ENCODE measurements at places on chromosomes 5 and 9.

DNA sequence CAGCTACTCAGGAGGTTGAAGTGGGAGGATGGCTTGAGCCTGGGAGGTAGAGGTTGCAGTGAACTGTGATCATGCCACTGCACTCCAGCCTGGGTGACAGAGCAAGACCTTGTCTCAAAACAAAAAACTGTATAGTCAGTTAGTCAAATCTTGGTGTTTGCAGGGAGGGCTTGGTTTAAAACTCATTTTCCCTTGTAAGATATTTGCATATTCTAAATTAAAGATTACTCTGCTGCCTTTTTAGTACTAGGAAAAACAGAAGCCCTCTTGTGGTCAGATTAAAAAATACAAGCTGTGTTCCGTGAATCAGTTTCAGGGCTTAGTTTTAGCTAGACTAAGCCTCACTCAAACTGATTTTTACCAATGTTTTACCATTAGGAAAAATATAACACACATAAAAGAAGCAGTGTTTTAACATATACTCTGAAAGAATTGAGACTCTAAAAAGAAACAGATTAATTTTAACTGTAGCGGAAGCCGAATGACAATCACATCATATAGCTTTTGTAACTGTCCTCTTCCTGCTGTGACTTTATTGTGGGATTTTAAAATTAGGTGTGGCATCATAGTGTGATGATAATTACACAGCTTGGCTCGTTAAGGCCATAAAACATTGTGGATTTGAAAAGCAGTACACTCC, 84.9 kb upstream of the BASP1 start:
- no peak for DNase-seq

GRCh38 chr9:136664000-136664915, 1.5 kb downstream of the EGFL7 start:
- no peak for DNase-seq

GRCh38 chr5:73899916-73900315, 273.9 kb downstream of the ARHGEF28 start:
- DNase-seq: no peak

GRCh38 chr5:16740811-16741392, 124.1 kb upstream of the RETREG1 start:
- no peak for DNase-seq

GRCh38 chr5:146018514-146019375, 82.4 kb downstream of the SH3RF2 start:
- DNase-seq: no peak

DNA sequence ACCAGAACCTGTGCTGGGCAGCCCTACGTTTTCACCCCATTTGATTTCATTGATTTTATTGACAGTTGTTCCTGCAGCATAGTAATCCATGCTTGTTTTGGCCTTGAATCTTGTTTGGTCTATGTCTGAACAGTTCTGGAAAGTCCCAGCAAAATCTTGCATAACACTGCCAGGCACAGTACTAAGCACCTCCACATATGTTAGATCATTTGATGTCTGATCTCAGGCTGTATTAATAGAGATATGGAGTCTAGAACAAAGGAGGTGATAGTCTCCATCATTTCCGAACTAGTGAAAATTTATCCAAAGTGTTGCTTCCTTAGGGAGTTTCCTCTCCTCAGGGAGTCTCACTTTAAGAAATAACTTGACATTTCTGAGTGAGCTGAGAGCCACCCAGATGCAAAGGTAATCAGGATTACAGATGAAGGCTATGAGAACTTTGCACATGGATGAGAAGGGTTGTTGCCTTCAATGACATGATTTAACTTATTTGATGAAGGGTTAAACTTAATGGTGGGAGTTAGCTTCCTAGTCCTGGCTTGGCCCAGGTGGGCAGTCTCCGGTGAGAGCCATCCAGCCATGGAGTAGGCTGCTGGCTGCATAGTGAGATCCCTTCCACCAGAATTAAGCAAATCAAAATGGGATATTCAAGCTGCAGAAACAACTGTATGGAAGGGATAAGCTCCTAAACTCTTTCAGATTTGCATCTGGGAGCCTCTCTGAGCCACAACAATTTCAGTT, 173.8 kb upstream of the MVB12B start:
- DNase-seq: no peak

DNA sequence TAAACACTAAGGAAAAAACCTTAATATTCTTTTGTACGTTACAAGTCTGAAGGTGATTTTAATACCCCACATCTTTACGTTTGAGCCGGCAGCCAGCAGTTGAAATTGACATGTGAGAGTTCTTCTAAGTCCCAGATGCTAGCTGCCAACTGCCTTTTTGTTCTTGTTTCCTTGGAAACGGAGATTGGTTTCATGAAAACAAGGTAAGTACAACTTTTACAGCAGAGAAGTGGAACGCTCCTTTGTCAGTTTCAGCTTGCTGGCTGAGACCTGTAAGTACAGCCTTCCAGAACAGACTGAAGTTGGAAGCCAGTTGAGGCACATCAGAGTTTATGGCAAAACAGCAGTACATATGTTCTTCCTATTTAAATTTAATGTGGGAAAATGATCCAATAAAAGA, 1018.4 kb upstream of the ARRDC3 start:
- peak; percentile 37 for DNase-seq

DNA sequence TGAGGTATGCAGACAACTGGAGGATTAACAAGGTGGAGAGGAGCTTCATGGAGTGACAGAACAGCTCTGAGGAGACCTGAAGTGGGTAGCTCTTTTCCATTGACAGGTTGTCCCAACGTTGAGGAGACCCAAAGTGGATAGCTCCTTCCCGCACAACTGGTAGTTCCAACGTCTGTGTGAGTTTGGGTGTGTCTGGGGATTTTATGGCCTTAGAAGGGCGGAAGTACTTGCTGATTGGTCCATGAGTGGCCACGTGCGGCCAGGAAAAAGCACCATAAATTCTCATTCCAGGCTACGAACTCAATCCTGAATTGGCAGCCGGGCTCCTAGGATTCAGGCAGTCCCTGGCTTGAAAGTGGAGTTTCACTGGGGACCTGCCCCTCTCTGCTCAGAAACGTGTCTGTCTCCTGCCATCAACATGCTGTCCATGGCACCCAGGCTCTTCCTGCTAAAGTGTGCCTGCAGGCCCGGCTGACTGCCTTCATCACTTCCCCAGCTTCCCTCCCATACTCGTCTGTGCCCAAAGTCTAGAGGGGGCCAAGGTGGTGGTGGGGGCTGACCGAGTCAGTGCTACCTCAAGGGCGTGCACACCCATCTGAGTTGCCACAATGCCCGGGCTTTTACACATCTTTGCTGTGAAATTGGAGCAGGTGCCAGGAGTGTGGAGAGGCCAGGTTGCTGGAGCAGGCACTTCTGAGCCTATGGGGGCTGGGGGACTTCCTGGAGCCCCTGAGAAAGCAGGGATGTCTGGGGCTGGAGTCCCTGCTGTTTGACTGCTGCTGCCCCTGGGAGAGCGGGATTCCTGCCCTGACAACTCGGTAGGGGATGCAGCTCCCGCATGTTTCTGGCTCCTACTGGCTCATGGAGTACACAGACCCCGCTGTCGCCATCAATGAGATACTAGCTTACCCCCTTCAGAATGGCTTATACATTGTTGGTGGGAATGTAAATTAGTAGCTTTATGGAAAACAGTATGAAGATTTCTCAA, 2034.6 kb upstream of the ACO1 start:
- DNase-seq: no peak

GRCh38 chr9:69874301-69875060, 53.9 kb downstream of the CFAP95 start:
- no peak for DNase-seq
